ENCODE measurements at places on chromosomes 13 and 19. TPM values are rescaled to one million over a fixed set of nuclear protein-coding genes. Genes with fewer than 3 reads are reported as not detected.
A peak's percentile ranks its signal among the peaks of the same experiment; 100 is the strongest.

GRCh38 chr19:2631213-2631821 is 71.2 kb downstream of the GNG7 start:
- no peak for DNase-seq

DNA sequence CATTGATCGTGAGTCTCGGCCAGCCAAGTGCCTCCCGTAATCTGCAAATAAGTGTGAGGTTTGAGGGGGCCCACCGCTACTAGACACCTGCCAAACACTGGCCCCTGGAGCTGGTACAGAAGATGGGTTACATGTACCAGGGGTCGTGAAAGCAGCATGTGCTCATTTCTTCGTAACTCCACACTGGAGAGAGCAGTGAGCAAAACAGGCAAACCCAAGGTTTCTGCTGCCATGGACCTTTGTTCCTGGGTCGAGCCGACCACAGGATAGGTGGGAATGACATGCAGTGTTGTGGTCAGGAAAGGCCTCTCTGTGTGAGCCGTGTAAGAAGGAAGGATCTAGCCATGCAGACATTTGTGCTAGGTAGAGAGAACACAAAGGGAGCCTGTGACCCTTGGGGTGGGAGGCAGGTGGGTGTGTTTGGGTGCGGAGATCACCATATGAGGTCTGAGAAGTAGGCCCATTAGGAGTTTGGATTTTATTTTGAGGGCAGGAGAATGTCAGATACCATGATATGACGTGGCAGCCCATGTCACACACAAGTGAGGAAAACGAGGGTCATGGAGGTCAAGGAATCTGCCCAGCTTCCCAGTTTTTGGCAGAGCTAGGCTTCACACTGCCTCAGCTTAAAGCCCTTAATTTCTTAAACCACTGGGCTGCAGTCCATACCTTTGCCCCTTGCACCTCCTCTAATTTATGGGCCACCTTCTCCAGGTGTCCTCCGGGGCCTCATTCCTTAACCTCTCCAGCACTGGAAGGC is 919 bp downstream of the GTF3A start:
- DNase-seq: peak; percentile 84

DNA sequence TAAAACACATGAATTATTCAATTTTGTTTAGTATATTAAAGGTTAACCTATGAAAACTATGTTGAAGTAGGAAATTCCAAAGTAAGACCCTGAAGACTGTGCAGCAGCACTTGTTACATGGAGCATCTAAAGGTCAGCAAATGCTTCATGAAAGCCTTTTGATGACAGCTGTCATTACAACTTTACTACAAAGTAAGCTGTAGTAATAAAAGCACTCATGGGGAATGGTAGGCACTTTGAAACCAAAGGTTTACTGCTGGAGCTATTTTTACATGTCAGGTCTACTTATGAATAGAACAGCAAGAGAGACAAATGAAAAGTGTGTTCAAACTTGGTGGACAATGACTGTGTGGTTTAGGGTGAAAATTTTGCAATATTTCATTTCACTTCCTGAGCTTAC is 672.5 kb upstream of the PCDH20 start:
- no peak for DNase-seq

DNA sequence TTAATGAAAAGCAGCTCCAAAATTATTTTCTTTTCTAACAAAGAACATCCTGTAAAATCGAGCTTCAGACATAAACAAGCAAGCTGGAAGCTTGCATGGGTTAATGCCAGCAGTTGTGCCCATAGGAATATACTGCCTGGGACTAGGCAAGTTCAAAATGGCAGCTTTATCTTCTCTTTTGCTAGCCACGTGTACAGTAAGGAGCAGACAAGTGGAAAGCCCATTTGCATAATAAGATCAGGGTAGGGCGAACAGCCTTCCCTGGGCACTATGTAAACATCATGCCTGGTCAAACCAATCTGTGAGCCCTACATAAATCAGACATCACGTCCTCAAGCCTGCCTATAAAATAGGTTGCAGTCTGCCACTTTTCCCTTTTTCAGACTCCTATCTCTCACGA is 489.7 kb downstream of the RFC3 start:
- no peak for DNase-seq

PDX1 gene
- 0.89 TPM for total RNA-seq

ZNF534 gene
- not detected for total RNA-seq

DNA sequence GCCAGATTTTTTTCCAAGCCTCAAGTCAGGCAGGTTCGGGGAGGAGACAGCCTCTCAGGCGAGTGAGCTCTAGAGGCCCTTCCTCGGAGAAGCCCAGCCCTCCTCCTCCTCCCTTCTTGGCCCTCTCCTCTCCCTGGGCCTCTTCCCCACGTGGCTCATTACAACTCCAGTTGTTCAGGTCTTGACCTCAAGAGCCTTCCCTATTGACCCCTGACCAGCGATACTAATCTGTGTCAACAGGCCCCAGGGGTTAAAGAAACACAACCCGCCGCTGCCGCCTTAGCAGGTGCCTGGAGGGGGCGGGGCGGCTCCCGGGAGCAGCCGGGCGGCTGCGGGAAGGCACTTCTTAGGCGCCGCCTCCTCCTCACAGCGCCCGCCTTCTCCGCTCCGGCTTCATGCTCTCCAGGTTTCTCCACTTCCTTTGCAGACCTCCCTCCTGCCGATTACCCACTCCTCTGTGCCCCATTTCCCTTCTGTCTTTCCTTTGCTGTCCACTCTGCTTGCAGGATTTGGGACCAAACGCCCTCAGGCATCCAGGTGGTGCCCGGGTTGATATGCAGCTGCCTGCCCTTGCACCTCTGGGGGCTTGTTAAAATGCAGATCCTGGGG is 51.0 kb downstream of the LYL1 start:
- DNase-seq: peak; percentile 81

Data from HT-29 (cell line).